ENCODE measurements at places on chromosomes 7 and 10. TPM values are rescaled to one million over a fixed set of nuclear protein-coding genes. Genes with fewer than 3 reads are reported as not detected.

The ADAP1 gene
- 0.71 TPM for total RNA-seq

The COPS6 gene
- total RNA-seq = 43.6 TPM

GRCh38 chr10:69056129-69056528, 31.8 kb upstream of the SRGN start:
- H3K36me3 ChIP-seq = no peaks in the 10 kb centered on the region
- no peak overlapping the region for H3K4me3 ChIP-seq
- DNase-seq = no peak
- H3K27ac ChIP-seq = peak overlapping the region; percentile 60
- no peaks in the 10 kb centered on the region for H3K27me3 ChIP-seq

DNA sequence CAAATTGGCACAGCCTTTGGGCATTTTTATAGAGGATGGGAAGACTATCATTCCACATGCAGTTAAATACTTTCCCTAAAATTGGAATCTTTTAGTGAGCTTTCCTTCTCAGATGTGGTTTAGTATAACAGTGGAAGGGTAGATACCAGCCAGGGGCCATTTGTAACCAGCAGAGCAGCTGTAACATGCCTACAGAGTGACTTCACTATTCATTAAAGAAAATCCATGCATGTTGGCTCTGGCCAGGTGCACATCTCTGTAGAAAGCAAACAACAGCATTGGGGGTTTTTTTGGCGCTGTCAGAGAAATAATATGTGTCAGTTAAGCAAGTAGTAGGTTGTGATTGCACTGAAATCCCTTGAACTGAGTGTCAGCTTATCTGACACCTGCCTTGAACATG, 115.6 kb downstream of the LHFPL3 start:
- H3K27ac ChIP-seq = no peak overlapping the region
- H3K27me3 ChIP-seq = no peaks in the 10 kb centered on the region
- no peak overlapping the region for H3K4me3 ChIP-seq
- H3K4me1 ChIP-seq = no peaks in the 10 kb centered on the region
- DNase-seq = no peak

DNA sequence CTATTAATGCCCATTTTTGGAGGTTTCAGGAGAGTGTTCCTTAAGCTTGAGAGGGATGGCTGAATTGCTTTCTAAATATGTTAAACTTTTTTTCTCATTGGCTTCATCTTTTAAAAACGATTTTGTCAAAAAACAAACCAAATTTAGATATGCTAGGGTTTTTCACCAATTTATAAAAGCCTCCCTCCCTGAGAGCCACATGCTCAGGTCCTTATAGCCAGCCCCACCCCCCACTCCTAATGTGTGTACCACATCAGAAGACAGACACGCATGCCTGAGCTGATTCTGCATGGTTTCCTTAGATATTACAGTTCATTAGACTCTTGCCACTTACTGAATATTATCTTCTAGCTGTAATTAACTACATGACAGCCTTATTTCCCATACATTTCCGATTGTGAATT, 2.0 kb downstream of the CUL1 start:
- peak overlapping the region; percentile 96 for H3K27ac ChIP-seq
- DNase-seq = no peak
- peaks cover 56% of the 10 kb centered on the region for H3K4me1 ChIP-seq
- H3K27me3 ChIP-seq = no peaks in the 10 kb centered on the region
